ENCODE measurements at places on chromosomes 2 and 18.

- no peak for DNase-seq
These were observed 64.3 kb upstream of the SNTG2 start for GRCh38 chr2:886072-887022.

- no peak for DNase-seq
These were observed 118.8 kb downstream of the SH3RF3 start for GRCh38 chr2:109247812-109248211.

- DNase-seq, result no peak
These were observed 46.6 kb downstream of the PRKRA start for GRCh38 chr2:178404368-178404767.

- no peak for DNase-seq
These were observed 255.1 kb downstream of the STK39 start for GRCh38 chr2:167992278-167992677.

DNA sequence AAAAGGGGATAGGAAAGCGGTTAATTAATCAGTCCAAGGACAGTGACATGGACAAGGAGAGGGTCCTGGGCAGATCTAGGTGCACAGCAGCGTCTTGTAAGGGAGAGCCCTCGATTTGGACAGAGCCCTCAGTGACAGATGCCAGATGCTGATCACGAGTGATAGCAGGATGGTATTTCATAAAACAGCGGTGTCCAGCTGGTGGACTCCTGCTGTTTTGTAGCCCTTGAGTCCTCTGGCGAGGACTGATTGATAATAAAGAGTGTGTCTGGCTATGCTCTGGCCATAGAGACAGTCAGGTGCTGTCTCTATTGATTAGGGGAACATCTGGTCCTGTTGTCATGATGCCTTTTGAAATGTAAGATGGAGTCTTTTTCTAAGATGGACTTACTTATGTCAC lies 180.7 kb downstream of the NCK2 start:
- DNase-seq, result no peak

- no peak for DNase-seq
These were observed 40.0 kb upstream of the LRP1B start for GRCh38 chr2:142170847-142171246.

DNA sequence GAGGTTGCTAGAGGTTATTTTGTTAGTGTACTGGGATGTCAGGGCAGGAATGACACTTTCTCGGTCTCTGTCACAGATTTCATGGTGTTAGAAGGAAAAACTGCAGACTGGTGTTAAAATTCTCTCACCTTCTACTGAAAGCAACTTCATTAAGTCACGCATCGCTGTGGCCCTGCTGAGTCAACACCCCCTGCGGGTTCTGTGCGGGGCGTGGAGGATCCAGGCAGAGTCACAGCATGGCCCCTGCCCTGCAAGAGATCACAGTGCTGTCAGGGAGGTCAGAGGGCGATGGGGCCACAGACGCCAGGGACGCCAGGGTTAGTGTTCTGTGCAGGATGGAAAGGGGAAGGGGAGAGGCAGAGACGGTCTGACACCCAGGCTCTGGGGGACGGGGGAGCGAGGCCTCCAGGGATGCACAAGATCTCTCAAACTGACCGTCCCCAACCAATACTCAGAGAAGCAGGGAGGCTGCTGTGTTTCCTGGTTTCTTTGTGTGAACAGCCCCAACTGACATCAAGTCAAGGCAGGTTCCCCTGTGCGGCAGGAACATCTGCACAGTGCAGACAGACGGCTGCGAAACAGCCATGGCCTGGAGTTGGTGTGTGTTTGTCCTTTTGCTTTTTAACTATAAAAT lies 354.9 kb upstream of the SALL3 start:
- DNase-seq, result no peak

DNA sequence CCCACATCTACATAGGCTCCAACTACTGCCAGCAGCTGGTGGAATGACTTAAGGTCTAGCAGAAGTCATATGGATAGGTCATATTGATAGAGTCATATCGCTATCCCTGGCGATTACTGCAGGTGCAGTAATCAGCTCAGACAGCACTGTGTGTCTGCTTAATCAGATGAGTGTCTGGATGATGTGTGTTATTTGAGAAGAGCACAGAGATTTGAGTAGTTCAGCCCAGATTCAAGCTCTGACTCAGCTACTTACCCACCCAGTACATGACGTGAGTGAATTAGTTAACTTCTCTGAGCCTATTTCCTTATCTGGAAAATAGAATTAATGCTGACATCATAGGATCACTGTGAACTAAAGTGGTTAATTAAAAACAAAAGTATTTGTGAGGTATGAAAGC lies 78.9 kb downstream of the EHD3 start:
- no peak for DNase-seq

DNA sequence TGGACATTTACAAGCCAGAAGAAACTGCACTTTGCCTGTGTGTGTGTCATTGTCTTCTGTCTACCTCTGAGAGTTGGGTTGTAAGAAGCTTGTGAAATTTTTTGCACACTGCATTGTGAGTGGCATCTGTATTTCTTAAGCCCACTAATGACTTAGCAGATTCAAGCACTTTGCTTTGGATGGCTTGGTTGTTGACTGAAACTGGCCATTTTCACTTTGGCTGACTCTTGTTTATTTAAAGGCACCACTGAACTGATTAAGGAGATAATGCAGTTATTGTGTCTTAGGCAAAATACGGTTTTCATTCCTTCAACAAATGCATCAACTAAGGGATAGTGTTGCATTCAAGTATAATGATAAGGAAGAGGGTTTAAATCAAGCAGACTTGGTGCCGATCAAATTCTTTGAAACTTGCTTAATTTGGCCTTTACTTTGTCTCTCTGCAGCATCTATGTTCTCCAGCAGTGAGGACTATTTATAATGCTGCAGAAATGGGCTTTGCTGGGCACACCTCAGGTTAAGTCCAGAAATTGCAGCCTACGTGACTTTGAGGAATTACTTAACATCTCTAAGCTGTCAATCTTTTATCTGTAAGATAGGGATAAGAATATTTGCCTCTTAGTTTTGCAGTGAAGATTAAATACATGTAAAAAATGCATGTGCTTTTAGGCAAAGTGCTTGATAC lies 142.0 kb downstream of the CCDC85A start:
- no peak for DNase-seq

DNA sequence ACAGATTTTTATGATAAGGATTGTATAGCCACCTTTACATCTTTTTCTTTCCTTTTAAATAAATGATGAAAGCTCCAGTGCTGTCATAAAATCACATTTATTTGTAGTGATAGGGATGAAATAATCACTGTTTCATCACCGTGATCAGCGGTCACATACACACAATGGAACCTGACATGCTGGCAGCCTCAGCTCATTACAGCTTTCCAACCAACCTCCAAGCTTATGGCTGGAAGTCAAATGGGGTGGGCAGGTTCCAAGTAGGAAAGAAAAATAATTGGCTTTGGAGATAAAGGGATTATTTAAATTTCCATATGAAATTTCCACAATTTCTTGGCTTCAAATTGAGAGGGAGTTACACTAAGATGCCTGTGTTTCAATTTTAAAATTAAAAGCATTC lies 251.3 kb downstream of the PLCL1 start:
- DNase-seq, result no peak

DNA sequence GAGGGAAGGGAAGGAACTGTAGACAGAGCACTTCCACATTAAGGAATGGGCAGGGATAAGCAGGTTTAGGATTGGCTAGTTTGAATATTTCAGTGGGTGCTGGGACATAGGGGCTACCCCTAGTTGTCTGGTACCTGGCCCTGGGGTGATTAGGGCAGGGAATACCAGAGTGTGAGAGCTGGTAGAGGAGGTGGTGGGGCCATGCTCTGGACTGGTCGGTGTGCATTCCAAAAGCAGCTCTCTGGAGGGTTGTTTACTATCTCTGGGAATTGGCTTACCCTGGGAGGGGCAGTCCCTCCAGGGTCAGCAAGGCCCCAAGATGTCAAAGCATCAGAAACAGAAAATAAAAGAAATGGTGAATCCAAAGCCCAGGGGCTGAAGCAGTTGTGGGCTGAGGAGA lies 103.8 kb downstream of the LAMA3 start:
- no peak for DNase-seq

DNA sequence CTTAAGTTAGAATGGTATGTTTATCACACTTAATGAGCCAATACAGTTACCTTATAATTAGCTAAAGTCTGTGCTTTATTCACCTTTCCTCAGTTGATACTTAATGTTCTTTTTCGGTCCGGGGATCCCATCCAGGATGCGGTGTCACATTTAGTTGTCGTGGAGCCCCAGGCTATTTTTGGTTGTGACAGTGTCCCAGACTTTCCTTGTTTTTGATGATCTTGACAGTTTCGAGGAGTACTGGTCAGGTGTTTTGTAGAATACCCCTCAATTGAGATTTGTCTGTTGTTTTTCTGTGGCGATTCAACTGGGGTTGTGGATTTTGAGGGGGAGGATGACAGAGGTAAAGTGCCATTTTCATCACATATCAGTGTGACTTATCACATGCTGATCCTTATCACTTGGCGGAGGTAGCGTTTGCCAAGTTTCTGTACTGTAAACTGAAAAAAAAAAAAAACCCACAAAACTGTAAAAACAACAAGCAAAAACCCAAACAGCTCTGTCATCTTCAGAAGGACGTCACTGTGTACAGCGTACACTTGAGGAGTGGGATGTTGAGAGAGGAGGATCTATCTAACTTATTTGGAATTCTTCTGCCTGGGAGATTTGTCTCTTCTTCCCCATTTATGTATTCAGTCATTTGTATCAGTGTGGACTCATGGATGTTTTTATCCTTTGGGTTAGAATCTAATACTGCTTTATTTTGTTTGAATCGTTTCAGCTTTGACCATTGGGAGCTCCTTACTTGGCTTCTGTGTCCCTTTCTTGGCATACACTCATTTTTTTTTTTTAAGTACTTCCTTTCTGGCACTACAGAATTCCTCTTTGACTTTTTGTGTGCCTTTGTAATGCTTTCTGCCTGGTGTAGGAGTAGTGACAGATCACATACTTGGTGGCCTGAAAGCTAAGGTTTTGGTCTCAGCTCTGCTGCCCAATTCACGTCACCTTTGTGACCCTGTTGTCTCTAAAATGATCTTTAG lies 68.1 kb downstream of the FMNL2 start:
- DNase-seq, result no peak

DNA sequence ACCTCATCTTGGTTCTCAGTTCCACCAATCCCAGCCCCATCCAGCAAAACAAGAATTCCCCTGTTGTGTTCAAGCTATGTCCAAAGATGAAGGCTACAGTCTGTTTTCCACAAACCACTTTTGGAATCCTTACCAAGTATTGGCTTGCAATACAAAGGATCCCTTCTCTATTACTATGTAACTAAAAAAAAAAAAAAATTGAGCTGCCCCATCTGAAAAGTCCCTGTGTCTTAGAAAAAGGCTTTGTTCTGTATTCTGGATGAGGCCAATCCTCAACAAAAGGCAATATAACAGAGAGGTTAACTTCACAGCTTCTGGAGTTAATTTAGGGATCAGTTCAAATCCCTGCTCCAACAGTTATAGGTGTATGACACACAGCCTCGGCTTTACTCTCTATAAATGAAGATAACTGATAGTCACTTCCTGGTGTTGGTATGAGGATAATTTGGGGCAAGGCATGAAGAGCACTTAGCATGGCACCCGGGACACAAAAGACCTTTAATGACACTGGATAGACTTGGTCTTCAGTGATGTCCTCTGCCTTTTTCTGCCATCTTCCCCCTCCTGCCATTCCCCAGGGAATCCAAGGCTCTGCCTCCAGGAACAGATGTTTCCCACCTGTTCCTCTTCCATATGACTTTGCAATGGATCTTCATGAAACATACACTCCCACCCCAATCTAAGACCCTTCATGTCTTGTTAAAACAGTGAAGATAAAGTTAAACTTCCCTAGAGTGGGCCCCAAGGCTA lies 61.2 kb upstream of the ATL2 start:
- no peak for DNase-seq

- DNase-seq, result peak; percentile 47
These were observed 38.3 kb downstream of the ITGA6 start for GRCh38 chr2:172465417-172466334.

DNA sequence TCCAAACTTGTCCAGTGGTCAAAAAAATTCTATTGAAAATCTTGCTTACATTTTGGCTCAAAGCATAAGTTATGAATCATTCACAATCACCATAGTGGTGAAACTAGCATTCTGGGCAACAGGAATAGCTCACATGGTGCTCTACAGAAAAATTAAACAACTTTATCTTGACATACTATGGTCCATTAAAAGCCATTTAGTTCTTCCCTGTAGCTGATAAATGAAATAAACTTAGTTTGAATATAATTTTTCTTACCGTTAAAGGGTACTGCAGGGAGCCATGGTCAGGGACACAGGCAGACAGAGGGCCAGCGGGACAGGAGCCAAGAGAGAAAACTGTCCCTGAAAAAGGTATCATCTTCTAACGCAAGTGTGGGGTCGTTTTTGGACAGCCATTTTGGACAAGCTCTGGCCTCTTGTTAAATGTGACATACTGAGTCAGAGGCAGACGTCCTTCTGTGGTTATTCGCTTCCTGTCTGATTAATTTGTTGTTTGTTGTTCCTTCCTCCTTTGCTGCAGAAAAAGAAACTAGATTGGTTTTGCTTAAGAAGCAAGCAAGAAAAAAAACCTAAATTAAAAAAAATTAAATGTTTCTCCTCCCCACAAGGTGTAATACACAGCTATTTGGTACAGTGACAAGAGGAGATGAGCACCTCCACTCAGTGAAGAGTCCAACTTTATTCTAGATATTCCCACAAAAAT lies at the start of gene WIPF1:
WIPF1 (minus strand) TSS at position 460 of the 703 bp plus-strand sequence. CDS start 12,231 bp downstream, outside the sequence.
- DNase-seq, result no peak

- no peak for DNase-seq
These were observed 3.1 kb upstream of the KYNU start for GRCh38 chr2:142874293-142874814.

- DNase-seq, result no peak
These were observed 84.3 kb upstream of the SESTD1 start for GRCh38 chr2:179348906-179349305.

GRCh38 chr18:9604348-9604747 lies 10.0 kb downstream of the PPP4R1 start:
- DNase-seq, result no peak

DNA sequence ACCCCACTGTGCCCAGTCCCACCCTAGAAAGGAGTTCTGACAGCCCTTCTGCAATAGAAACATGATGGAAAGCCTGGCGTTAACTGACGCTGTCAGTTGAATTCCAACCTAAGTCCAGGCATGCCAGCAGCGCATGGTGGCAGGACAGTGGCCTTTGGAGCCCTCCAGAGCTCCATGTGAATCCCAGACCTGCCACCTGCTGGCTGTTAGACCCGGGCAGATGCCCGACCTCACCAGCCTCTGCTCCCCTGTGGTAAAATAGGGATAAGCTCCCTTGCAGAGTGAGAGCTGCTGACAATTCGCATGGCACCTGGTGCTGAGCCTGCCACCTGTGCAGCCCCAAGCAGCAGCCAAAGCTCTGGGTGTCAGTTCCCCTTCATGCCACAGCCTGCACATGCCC lies 138.6 kb downstream of the LOXHD1 start:
- no peak for DNase-seq

DNA sequence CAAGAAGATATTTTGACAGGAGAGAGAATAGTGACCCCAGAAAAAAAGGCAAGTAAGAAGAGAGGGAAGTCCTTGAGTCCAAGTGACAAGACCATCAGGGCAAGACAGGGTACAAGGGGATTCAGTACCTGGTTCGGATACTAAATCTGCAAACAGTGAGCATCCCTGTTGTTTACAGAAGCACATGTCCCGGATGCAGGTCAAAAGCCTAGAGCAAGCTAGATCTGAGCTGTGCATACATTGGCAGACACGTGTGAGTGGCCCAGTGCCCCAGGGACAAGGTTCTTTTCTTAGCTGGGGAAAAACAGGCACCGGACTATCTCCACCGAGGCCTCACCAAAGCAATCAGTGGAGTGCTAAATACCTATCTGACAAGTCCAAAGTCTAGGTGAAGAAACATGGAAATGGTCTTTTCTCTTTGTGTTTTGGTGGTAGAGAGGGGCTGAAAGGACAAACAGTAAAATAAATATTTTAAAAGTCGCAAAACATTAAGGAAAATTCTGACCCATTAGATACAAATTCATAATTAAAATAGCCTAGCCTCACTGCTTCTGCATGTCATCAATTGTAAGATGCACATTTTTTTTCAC lies 165.2 kb downstream of the SUCLG1 start:
- no peak for DNase-seq

Measured in stimulated activated CD4-positive, alpha-beta T cell treated with anti-CD3 and anti-CD28 coated beads, Interleukin-1b, Interleukin-23, amount 100 ng/mL, for 24 hours (primary cell).